ENCODE measurements at places on chromosomes 6 and 20. TPM values are rescaled to one million over a fixed set of nuclear protein-coding genes. Genes with fewer than 3 reads are reported as not detected.

Gene KCNK16
- not detected for total RNA-seq

Gene DDO
- not detected for total RNA-seq

DNA sequence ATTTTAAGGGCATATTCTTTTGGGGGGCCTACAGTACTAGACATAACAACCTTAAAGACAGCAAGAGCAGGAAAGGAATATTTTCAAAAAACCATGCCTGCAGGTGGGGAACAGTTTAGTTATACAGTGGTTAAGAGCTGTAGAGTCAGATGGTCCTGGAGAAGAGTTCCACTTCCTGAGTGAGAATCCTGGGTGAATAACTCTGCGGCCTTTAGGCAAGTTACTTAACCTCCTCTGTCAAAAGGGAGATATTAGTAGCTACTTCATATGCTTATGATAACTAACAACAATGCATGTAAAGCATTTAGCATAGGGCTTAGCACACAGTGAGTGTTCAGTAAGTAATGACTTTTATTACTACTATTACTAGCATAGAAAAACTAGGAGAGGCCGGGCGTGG lies 119.2 kb upstream of the TAB2 start:
- DNase-seq: no peak
- H3K36me3 ChIP-seq: no peaks in the 10 kb centered on the region
- H3K4me1 ChIP-seq: peaks cover 10% of the 10 kb centered on the region
- H3K4me3 ChIP-seq: no peak overlapping the region

- no peak for DNase-seq
- no peaks in the 10 kb centered on the region for H3K36me3 ChIP-seq
- H3K27ac ChIP-seq: no peak overlapping the region
These were observed 27.1 kb upstream of the TOP1 start for GRCh38 chr20:41001497-41001896.

Gene NANP
- 9.0 TPM for total RNA-seq

Gene ADGRB3
- total RNA-seq: 5.1 TPM

- H3K27ac ChIP-seq: peak overlapping the region; percentile 100
- H3K27me3 ChIP-seq: peaks cover 26% of the 10 kb centered on the region
These were observed 1.5 kb upstream of the TUBB2B start for GRCh38 chr6:3228771-3229565.

- no peak overlapping the region for H3K27ac ChIP-seq
- no peaks in the 10 kb centered on the region for H3K36me3 ChIP-seq
- H3K4me1 ChIP-seq: no peaks in the 10 kb centered on the region
- peaks cover 3% of the 10 kb centered on the region for H3K27me3 ChIP-seq
These were observed 11.9 kb upstream of the VEGFA start for GRCh38 chr6:43757966-43758616.

DNA sequence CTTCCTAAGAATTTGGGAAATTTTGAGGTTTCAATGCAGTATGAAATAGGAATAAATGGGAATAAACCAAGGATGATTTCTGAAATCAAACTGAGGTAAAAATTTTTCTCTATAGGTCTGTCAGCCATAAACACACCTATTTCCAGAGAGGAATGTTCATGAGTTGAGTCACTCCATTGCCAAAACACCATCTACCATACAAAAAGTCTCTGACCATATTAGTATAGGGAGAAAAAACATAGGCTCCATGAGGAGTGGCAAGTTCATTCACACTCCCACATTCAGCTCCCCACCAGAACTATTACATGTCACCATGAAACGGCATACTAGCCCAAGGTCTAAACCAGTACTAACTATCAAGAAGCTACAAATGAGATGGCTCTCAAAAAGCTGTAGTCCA lies 9.6 kb downstream of the ZNF318 start:
- H3K36me3 ChIP-seq: peaks cover 23% of the 10 kb centered on the region
- H3K27me3 ChIP-seq: no peaks in the 10 kb centered on the region
- H3K4me3 ChIP-seq: no peak overlapping the region
- no peak overlapping the region for H3K27ac ChIP-seq
- H3K4me1 ChIP-seq: no peaks in the 10 kb centered on the region
- DNase-seq: no peak

DNA sequence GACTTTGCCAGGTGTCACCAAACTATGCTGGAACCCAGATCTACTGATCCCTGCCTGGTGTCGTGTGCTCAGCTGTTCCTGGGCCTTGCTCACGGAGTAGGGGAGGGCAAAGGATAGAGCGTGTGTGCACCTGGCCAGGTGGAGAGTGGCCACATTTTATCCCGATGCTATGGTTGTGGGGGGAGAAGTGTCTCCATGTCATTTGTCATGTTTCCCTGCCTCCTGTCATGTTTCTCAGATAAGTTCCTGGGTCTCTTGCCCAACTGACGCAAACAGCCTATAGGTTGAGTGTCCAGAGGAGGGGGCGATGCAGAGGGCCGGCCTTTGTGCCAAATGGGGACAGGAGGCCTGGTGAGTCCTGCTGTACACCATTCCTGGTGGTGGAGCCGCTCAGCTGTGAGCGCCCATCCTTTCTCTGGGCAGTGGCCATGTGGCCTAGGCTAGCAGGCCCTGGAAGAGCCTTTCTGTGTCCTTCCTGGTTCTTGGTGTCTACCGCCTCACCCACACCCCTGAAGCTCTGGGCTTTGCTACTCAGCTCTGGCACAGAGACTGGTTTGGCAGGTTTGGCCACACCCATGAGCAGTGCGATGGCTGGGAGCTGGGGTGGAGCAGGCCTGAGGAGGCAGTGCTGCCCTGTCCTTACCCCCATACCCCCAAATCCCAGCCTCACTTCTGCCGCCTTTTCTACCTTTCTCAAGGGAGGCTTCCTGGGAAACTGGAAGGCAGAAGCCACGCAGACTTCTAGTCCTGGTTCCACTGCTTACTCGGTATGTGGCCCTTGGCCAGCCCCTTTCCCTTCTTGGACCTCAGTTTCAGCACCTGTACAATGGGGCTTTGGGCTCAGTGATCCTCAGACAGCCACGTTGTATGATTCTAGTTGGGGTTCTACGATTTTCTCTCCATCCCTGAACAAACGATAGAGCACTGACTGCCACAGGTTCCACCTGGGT lies 32.3 kb upstream of the EPB41L1 start:
- DNase-seq: no peak
- no peak overlapping the region for H3K4me3 ChIP-seq
- peaks cover 3% of the 10 kb centered on the region for H3K27me3 ChIP-seq

Gene REPS1
- 61.1 TPM for total RNA-seq

DNA sequence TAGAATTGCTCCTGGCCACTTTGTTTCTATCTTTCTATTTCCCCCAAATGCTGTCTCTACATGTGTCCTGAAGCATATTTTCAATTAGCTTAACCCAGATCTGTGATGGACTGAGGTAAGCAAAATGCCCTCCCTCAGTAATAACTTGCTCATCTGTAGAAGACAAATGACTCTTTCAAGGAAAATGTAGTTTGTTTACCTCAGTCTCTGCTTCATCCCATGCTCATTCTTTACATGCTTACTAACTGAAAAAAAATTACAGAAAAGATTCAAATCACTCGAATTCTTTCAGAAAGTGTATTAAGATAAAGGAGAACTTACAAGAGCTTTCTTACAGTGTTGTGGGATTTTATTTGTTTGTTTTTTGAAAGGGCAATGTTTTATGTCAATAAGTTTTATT lies 531.1 kb downstream of the LMBRD1 start:
- H3K27ac ChIP-seq: no peak overlapping the region
- no peak overlapping the region for H3K4me3 ChIP-seq
- H3K27me3 ChIP-seq: no peaks in the 10 kb centered on the region
- H3K4me1 ChIP-seq: peaks cover 25% of the 10 kb centered on the region

Gene OLIG3
- 0.14 TPM for total RNA-seq

Gene OPN5
- not detected for total RNA-seq

- no peak overlapping the region for H3K4me3 ChIP-seq
- H3K36me3 ChIP-seq: no peaks in the 10 kb centered on the region
- H3K4me1 ChIP-seq: peaks cover 4% of the 10 kb centered on the region
- no peak overlapping the region for H3K27ac ChIP-seq
These were observed 256.1 kb upstream of the RUNX2 start for GRCh38 chr6:45072016-45072415.

Gene ECT2L
- not detected for total RNA-seq

DNA sequence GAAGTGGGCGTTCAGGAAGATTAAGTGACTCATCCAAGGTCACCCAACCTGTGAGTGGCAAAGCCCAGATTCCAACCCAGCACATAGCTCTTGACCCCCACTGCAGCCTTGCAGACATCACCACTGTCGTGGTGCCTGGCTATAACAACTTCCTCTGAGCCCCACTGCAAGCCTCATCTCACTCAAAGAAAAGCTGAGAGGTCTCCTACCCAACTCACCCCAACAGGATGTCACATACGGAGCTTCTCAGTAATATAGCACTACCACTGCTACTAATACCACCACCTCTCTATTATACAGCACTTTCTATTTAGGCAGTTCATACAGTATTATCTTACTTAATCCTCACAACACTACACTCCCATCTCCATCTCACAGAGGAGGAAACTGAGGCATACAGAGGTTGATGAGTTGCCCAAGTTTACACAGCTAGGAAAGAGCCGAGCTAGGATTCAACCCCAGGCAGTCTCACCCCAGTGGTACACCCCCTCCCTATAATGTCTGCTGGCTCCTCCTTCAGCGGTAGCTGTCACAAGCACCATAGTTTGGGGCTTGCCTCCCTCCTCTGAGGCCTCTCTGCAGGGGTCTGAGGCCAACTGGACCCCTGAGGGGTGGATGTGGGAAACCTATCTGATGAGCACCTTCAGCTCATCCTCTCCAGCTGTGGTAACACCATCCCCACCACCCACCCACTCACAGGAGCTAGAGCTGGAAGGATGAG lies 19.5 kb downstream of the TFEB start:
- H3K27me3 ChIP-seq: no peaks in the 10 kb centered on the region
- no peak overlapping the region for H3K4me3 ChIP-seq
- no peak for DNase-seq
- H3K4me1 ChIP-seq: peaks cover 5% of the 10 kb centered on the region

Gene PDE7B
- 0.61 TPM for total RNA-seq

Gene GPR6
- total RNA-seq: not detected

DNA sequence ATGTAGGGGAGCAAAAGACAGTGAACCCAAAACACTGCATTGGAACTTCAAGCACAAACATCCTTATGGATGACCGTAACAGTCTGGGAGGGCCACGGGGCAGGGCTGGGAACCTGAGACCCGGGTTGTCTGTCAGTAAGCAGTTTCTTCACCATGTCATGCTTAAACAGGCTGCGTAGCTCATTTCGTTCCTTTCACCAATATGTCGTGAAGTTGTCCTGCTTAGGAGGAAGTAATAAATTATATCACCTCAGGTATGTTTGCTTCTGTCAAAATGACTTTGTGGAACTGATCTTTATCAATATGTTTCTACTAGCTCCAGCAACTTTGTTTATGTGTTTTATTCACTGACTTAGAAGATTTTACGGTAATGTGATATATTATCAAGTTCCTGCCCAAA lies 12.4 kb upstream of the MAK start:
- H3K4me3 ChIP-seq: no peak overlapping the region
- no peaks in the 10 kb centered on the region for H3K27me3 ChIP-seq
- DNase-seq: no peak
- H3K27ac ChIP-seq: no peak overlapping the region

Gene THBD
- 0.12 TPM for total RNA-seq

DNA sequence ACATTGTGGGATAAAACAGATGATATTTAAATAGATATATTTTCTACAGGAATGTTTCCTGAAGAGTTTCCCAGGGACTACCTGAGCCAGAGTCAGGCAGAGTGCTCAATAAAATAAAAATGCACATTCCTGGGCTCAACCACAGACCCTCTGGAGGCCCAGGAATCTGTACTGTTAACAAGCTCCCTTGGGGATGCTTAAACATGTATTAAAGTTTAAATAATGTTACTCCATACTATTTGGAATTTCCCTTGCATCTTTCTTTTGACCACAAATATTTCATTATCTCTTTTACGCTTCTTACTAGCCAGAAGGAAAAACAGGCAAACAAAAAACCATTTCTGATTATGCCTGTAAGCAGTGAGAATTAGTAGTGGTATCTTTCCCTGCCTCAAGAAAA lies 42.3 kb downstream of the GPR63 start:
- peaks cover 10% of the 10 kb centered on the region for H3K4me1 ChIP-seq
- H3K27me3 ChIP-seq: no peaks in the 10 kb centered on the region
- peaks cover 16% of the 10 kb centered on the region for H3K36me3 ChIP-seq
- no peak for DNase-seq
- H3K27ac ChIP-seq: no peak overlapping the region
- no peak overlapping the region for H3K4me3 ChIP-seq

DNA sequence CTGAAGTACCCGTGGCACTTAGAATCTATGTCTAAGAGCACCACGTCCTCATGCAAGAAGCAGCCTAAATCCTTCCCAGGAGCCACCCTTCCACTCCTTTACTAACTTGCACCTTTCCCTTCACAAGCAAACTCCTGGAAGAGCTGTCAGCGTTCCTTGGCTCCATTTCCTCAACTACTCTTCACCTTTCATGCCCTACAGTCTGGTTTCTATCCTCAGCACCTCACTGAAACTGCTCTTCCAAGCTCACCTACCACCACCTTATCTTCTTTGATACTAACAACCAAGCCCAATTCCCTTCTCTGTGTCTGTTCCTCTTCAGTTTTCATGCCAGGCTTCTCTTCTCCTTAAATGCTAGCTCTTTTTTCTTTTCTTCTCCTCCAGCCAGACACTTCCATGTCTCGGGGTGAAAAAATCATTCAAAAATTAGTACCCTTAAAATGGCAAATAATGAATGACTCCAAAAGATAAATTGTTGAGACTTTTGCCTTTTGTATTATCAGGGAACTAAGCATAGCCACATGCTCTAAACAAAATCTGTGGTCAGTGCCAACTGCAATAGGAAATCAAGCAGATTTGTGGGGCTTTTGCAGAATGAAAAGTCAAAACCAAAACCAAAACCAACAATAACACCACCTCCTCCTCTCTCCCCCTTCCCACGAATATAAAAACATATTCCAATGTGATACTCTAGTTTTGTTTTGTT lies 149.6 kb upstream of the KCNK16 start:
- no peak overlapping the region for H3K27ac ChIP-seq
- H3K4me1 ChIP-seq: no peaks in the 10 kb centered on the region
- no peak overlapping the region for H3K4me3 ChIP-seq
- no peaks in the 10 kb centered on the region for H3K27me3 ChIP-seq

- no peaks in the 10 kb centered on the region for H3K4me1 ChIP-seq
- no peaks in the 10 kb centered on the region for H3K27me3 ChIP-seq
- no peaks in the 10 kb centered on the region for H3K36me3 ChIP-seq
- DNase-seq: no peak
- no peak overlapping the region for H3K27ac ChIP-seq
- no peak overlapping the region for H3K4me3 ChIP-seq
These were observed 65.6 kb upstream of the HTR1E start for GRCh38 chr6:86871681-86872080.

- H3K27me3 ChIP-seq: no peaks in the 10 kb centered on the region
- H3K36me3 ChIP-seq: peaks cover 17% of the 10 kb centered on the region
- peak overlapping the region; percentile 68 for H3K4me3 ChIP-seq
- no peak overlapping the region for H3K27ac ChIP-seq
- H3K4me1 ChIP-seq: no peaks in the 10 kb centered on the region
These were observed 8.7 kb downstream of the ZNF335 start for GRCh38 chr20:45963059-45964005.

GRCh38 chr20:15111654-15112053 lies 774.2 kb upstream of the FLRT3 start:
- H3K4me3 ChIP-seq: no peak overlapping the region
- peaks cover 21% of the 10 kb centered on the region for H3K4me1 ChIP-seq
- DNase-seq: no peak
- no peaks in the 10 kb centered on the region for H3K36me3 ChIP-seq
- no peaks in the 10 kb centered on the region for H3K27me3 ChIP-seq
- H3K27ac ChIP-seq: peak overlapping the region; percentile 44

Gene UST
- total RNA-seq: 5.5 TPM

Data from neural crest cell (in vitro differentiated cells).